CD8-positive, alpha-beta memory T cell (primary cell): ENCODE measurements at places on chromosomes 11 and 22.
A peak's percentile ranks its signal among the peaks of the same experiment; 100 is the strongest.

- no peak for DNase-seq
Observed at GRCh38 chr11:3972431-3972830, 117.0 kb downstream of the STIM1 start.

GRCh38 chr11:75768909-75769771, 562 bp downstream of the DGAT2 start:
- DNase-seq: no peak

DNA sequence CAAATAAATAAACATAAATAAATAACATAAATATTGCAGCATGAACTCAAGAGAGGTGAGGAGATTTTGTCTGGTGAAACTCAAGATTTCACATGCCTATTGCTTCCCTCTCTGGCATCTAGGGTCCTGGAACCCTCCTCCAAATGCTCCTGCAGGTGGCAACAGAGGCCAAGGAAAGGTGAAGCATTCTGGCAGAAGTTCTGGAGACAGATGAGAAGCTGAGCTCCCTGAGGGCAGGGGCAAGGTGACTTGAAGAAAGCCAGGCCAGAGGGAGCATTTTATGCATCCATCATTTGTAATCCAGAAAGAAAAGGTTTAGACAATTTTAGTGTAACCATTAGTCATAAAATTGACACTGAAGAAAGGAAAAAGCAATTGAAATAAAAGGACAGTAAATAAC, 64.9 kb downstream of the ENDOD1 start:
- peak; percentile 52 for DNase-seq

- no peak for DNase-seq
Observed at GRCh38 chr11:39570526-39570925, 1888.9 kb downstream of the LRRC4C start.

- DNase-seq: no peak
Observed at GRCh38 chr11:57742087-57742452, 779 bp downstream of the SELENOH start.

GRCh38 chr11:119999220-119999619, 138.7 kb downstream of the TRIM29 start:
- no peak for DNase-seq

DNA sequence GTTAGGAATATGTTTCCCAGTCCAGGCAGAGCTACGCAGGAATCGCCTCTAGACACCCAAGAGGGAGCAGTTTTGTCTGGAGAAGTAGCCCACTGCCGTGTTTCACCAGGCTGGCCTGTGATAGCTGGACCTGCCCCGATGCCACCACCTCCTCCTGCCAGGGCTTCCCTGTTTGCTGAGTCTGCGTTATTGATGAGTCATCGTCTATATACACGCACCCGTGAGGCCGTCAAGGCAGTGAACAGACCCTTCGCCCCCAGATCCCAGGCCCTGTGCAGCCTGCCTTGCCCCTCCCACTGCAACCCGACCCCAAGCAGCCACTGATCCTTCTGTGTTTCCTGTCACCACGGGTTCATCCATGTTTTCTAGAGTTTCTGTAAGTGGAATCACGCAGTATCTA, 141.9 kb downstream of the IGLL1 start:
- no peak for DNase-seq

DNA sequence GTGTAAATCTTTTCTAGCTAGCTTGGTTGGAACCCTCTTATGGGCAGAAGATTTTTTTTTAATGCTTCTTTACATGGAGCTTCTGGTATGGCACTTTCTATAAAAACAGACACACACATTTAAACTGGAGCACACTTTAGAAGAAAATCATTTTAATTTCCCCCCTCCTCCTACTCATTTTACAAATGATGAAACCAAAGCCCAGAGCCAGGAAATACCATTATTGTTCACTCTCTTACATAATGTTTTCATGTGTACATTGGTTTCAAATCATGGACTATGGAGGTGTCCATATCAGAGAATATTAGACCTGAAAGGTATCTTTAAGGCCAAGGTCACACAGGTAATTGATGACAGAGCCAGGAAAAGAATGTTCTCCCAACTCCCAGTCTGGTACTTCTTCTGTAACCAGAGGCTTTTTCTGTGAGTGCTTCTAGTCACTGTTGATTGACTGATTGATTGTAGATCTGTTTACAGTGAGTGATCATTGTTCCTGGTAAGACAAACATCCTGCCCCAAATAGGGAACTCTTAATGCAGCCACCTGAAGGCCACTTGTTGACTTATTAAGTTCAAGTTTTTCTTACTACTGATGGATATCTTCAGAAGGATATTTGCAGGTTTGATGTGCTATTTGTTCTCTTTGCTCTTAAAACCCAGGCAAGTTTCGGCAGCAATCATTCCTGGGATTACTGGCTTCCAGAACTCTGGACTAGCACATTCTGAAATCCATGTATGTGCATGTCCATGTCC, 26.8 kb upstream of the ME3 start:
- DNase-seq: no peak

DNA sequence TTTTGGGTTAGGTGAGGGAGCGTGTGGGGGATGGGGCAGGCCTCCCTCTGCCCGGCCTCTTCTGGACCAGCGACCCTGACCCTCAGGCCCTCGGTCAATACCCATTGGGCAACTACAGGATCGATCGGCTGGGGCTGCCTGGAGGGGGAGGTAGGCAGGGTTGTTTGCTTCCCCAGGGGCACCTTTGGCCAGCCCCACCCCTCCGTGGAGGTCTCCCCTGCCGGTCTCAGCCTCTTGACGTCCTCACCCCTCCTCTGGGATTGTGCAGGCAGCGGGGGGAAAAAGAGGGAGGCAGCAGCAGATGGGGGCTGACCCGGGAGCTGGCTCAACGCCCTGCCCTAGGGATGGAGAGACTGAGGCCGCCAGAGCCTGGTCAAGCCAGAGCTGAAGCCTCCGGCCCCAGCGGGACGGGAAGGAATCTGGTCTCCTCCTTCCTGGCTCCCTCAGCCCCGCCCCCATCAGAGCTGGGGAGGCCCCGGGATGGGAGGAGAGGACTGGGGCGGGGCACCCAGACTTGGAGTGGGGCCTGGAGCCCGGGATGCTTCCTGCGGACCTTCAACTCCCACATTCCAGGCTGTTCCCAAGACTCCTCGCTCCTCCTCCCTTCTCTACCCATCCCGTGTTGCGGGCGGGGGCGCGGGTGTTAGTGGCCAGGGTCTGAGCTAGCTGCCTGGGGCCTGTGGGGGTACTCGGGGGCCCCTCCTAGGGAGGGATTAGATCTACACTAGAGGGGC, 14.4 kb upstream of the CDC42EP1 start:
- DNase-seq: no peak

DNA sequence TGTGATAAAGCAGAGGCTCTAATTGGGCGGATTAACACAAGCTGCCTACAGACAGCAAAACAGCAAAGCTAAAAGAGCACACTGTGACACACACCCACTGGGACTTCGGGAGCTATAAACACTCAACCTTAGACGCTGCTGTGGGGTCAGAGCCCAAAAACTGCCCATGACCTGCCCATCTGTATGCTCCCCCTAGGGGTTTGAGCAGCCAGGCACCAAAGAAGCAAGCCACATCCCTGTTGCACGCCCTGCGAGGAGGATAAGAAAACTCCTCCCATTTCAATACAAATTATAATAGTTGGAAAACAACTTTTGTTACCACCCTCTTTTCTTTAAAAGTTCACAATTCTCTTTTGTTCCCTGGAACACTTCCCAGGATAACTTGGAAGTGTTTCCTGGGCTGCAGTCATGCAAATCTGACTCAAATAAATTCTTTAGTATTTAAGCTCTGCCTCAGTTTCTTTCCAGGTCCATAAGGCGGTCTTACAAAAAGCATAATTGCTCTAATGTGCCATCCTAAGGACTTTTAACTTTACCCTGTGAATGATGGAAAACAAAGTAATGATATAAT, 86.4 kb downstream of the DLG2 start:
- DNase-seq: no peak

DNA sequence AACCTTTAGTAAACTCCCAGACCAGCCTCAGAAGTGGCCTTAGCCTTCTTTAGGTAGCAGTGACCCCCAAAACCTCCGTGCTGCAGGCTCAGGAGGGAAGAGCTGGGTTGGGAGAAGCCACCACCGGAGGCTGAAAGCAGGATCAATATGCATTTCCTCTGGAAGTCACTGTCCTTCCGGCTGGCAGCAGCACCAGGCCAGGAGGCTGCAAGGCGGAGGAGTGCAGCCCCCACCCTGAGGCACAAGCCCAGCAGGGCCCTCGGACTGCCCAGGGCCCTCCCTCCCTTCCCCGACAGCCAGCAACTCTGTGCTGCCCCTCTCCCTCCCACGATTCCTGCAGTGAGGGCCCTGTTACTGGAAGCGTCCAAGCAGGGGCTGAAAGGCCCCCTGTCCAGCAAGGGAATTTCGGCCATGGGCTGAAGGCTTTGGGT, 3.2 kb upstream of the NRXN2 start:
- no peak for DNase-seq
